T-helper 9 cell (primary cell): ENCODE measurements at places on chromosomes 6 and 20.

DNA sequence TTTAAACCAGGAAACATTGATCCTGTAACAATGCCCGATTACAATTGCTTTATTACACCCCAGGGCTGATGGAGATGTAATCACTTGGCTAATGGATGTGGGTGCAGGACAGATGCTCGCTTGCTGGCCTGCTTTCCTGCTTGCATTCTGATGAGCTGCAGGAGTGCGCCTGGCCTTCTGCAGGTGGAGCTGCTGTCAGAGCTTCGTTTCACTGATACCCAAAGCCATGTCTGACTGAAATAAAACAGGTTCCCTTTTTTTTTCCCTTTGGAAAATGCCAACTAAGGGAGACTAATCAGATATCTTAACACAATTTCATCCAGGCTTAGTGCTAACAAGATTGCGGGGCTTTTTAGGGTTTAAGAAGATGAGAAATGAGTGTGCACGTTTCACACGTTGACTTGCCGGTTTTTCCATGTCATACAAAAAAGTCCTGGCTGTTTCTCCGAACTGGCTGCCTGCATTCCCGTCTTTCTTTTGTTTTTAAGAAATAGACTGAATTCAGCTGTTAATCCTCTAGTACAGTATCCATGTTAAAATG is 60.7 kb downstream of the VAPB start:
- DNase-seq: no peak

GRCh38 chr6:885051-885590 is 192.2 kb upstream of the EXOC2 start:
- no peak for DNase-seq

- DNase-seq: no peak
These were observed 81.2 kb upstream of the VSTM2L start for GRCh38 chr20:37821696-37822095.

DNA sequence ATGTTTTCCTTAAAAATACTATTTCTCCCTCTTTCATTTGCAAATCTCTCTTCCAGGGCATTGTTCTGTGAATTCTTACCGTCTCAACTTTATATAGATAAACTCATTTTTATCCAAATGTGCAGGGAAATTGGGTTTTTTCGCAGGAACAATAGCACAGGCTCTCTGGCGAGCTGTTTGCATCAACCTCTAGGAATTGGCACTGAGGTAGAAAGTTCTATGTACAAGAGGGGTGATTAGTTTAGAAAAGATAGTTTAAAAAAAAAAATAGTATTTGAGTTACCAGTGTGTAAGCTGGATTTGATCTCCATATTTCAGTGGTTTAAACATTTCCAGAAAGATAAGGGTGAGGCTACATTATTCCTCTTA is 129.7 kb upstream of the BTN3A2 start:
- DNase-seq: no peak

DNA sequence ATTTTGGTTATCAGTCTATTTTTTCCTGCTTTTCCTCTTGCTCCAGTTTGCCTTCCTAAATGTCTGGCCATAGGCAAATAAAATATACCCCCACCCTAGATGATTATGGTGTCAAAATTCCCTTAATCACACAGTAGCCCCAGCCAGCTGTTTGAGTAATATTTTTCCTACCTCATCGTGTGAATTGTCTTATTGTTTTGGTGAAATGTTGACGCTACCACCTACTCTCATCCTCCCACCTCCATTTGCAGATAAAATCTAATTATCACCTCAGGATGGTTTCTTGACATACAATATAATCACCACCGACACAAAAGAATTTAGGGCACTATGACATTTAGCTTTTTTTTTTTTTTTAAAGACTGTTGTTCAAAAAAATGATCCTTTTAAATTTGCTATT is 44.1 kb upstream of the FUCA2 start:
- no peak for DNase-seq

GRCh38 chr6:146433881-146434731 is 109.5 kb upstream of the RAB32 start:
- DNase-seq: no peak

DNA sequence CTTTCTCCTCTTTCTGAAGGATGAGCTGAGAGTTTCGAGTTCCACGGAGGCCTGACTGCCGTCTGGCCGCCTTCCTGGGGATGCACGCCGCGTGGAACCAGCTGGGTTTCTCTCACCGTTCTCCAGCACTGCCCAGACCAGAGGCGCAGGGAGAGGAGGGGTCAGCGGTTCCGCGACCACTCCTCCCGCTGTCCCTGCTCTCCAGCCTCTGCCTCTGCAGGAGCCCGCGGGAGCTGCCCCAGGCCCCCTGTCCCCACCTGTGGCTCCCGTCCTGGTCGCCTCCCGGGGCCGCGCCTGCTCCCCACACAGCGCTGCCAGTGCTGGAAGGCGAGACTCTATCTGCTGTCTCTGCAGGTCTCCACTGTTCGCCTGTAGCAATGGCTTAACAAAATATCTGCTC is 106.8 kb upstream of the AFDN start:
- DNase-seq: no peak

DNA sequence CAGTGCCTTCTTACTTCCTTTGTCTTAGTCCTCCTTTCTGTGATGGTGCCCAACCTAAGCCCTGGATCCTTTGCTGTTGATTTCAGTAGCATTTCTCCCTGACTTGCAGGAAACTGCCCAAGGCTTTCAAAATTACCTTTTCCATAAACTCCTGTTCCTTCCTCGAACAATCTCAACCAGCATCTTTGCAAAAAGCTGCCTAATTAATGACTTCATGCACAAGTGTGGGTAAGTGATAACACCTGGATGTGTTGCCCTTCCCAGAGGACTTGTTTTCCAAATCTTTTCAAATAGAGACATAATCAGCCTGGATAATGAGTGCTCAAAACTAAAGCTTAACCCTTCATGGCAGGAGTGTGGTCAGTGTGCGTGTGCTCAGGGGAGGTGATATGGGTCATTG is 118.0 kb downstream of the PCSK2 start:
- no peak for DNase-seq

DNA sequence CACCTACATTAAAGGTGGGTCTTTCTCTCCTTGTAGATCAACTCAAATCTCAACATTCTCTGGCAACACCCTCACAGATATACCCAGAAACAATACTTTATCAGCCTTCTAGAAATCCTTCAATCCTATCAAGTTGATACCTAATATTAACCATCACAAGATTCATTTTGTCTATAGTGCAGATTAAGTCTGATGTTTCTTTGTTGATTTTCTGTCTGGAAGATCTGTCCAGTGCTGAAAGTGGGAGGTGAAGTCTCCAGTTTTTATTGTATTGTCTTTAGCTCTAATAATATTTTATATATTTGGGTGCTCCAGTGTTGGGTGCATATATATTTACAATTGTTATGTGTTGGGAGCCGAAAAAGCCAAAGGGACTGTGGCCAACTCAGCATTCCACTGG is 493.9 kb upstream of the ADGRB3 start:
- no peak for DNase-seq
